Activated naive CD4-positive, alpha-beta T cell treated with Interleukin-2 at 50 U/mL for 16 hours (primary cell): ENCODE measurements at places on chromosomes 3 and 15.

DNA sequence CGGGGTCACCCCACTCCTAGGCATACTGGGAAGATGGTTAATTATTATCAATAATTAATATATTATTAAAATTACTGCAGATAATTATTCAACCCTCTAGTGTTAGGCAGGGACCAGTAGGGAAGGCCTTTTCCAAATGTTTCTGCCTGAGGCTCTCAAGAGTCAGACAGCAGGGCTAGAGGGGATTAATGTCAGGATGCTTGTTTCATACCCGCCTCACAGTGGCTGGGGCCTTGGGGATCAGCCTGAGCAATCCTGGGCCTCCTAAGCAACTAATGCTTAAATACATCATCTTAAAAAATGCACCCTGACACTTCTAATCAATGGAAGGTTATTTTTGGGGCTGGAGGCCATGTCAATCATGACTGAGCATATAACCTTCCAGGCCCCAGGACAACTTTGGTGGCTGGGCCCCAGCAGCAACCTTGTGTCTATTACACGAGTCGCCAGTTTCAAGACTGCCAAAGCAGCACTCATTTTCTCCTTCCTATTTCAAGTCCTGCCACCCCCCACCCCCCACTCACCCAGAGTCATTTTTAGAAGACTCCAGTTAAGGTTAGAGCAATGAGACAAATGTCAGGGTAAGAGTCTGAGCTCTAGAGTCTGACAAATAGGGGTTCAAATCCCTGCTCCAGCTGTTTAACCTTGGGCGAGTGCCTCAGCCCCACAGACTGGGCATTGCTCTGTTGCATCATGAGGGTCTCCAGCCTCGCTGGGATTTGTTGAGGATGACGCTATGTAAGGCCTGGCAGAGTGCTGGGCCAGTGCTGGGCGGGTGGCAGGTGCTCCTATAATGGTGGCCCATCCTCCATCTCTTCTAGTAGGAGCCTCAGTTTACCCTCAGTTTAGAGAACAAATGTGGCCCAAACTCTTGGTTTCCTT is 6.1 kb downstream of the AMOTL2 start:
- no peak for DNase-seq

GRCh38 chr3:183536238-183536880 is 19.1 kb downstream of the KLHL6 start:
- DNase-seq: no peak

DNA sequence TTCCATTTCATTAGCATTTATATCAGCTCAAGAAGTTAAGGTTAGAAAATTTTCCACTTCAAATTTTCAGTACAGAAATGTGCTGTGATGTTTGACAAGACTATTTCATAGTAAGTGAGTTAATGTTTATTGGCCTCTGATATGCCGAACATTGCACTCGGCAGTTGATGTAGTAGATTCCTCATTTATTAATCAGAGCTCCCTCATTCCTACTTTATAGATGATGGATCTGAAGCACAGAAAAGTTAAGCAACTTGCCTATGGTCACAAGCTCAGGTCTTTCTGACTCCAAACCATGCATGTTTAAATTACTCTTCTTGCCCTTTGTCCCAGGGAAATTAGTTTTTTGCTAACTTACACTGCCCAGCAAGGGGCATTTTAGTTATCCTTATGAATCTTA is 92.0 kb downstream of the ATG7 start:
- no peak for DNase-seq

DNA sequence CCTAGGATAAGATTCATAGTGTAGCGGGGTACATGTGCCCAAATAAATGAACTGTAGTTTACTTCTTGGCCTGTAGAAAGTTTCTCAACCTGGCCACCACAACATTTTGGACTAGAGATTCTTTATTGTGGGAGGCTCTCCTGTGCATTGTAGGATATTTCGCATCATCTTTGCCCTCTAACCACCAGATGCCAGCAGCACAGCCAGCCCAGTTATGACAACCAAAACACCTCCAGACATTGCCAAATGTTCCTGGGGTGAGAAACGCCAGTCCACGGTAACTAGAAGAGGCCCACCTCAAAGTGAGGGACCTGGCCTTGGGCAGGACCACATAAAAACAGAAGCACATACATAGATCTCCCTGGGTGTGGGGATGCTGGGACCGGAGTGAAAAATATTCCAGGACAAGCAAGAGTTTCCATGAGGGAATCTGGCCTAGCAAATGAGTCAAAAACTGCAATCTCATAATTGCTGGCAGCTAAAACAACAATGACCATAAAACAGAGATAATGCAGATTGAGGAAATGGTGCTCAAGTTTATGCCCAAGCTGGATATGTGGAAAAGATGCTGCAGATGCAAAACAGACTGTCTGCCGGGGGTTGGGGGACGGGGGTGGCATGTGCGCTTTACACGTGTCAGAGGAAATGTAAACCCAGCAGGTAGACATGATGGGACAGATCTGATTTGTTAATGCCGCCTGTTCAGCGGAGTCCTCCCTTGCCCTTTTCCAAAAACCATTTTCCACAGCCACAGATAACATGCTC is 39.7 kb downstream of the ARHGEF3 start:
- no peak for DNase-seq

DNA sequence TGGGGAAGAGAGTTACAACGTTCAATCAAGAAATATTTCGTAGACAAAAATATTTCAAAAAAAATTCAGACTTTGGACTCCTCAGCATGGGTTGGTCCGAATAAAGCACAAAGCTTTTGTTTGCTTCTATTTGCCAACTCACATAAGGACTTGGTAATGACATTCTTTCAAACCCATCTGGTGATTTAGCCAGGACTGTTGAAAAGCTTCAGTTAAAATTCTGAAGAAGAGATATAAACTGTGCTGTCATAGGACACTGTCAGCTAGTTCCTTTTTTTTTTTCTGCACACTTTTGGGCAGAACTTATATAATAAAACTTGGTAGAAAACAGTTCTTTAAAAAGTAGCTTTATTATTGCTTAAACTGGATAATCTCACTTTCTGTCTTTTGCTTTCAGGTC is 660.8 kb upstream of the SGO1 start:
- DNase-seq: no peak

- no peak for DNase-seq
Observed at GRCh38 chr15:57580428-57580827, 11.3 kb upstream of the MYZAP start.

DNA sequence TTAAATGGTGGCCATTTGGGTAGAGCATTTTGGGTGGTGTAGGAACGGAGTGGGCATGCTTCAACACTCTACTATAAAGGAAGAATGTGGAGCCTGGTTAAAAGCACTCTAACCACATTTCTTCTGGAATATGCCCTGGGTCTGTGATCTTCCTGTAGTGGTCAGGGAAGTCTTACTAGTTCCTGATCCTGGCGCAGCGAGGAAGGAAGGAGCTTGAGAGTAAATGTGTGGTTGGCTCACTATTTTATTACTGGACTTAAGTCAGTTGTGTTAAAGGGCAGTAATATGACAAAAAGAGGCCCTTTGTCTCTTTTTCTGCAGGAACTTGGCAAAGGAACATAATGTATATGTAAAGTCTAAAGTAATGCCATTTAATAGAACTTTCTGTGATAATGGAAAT is 197.6 kb upstream of the ZPLD1 start:
- DNase-seq: no peak
